ENCODE measurements at places on chromosomes 7 and 10.

DNA sequence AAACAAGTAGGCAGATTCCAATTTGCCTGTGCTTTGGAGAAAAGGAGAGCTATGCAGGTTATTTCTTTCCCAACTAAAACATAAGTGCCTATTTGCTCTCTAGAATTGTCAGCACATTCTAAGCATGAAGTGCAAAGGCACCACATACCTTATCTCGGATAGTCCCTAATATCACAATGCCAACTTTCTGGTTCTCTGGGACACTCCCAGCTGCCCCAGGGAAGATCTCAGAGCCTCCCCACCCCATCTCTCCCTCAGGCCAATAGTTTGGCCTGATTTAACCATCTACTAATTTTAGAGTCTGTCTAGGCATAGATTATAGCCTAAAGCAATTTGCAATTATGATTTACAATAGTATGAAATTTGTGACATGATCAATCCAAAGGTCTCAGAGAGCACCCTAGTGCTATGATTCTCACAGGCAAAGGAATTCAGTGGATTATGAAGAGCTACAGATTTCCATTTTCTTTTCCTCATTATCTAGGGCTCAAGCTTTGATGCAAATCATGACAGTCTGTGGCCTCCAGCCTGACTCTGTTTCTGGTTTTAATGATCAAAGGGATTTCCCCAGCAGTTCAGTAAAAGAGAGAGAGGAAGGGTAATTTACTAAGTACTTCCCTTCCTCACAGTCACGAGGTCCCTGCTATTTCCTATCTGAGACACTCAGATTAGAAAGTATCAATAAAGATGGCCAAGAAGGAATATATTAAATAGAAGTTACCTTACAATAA is 29.0 kb upstream of the IL6 start:
- no peak for DNase-seq

GRCh38 chr10:78985973-78986818 is 82.6 kb upstream of the ZMIZ1 start:
- DNase-seq, result no peak

- no peak for DNase-seq
These were observed 16.7 kb upstream of the C10orf95 start for GRCh38 chr10:102467971-102468438.

- DNase-seq, result no peak
These were observed 22.7 kb downstream of the KIAA1549 start for GRCh38 chr7:138958391-138958956.

DNA sequence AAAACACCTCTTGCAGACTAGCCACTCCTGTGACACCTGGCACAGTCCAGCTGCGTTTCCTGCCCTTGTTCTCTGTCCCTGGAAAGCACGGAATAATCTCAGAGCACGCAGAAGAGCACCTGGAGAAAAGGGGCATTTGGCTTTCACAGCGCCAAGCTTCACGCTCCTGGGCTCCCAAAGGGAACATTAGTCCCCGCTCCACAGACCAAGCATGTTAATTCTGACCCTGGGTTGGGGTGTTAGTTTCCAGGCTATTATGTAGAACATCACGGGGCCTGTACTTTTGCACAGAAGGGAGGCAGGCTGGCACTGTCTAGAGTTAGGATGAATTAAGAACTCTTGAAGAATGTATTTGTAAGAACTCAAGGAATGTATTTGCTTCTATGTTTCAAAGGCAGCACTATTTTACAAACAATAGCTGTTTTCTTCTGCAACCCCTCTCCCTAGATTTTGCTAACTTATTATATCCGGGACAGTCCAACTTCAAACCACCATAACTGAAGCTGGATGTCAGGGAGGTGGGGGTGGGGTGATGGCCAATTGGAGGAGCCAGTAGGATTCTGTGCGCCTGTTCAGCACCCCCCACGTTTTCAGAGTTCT is 62.2 kb upstream of the TRIM8 start:
- DNase-seq, result no peak

DNA sequence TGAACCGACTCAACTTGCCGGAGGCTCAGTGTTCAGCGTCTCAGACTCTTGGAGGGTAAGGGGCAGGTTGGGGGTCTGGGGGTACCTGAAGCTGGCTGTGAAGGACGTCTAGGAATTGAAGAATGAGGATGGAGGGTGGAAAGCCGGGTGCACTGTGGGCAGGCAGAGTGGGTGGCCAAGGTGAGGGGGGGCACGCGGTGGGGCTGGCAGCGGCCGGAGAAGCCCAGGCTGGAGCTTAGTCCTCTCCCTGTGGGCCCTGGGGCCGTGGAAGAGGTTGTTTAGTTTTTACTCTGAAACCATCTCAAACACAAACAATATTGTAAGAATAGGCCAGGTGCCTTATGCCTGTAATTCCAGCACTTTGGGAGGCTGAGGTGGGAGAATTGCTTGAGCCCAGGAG is 83.4 kb downstream of the UNCX start:
- DNase-seq, result no peak

DNA sequence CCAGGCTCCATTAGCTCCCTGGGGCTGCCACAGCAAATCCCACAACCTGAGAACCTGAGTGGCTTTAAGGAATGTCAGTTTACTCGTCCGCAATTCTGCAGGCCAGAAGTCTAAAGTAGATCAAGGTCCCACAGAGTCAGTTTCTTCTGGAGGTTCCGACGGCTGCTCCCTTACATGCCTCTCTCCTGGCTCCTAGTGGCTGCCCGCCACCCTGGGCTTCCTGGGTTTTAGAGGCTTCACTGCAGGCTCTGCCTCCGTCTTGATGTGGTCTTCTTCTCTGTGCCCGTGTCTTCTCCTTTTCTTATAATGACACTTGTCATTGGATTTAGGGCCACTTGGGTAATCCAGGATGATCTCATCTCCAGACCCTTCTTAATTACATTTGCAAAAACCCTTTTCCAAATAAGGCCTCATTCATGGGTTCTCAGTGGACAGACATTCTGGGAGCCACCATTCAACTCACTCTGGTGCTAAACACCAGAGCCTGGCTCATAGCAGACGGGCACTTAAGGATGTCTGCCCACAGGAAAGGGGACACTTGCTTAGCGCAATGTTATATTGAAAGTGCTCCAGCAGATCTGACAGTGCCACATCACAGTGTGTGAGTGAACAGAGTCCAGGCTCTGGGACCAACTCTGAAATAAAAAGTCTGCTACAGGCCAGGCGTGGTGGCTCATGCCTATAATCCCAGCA is 77.6 kb downstream of the VWC2 start:
- no peak for DNase-seq

DNA sequence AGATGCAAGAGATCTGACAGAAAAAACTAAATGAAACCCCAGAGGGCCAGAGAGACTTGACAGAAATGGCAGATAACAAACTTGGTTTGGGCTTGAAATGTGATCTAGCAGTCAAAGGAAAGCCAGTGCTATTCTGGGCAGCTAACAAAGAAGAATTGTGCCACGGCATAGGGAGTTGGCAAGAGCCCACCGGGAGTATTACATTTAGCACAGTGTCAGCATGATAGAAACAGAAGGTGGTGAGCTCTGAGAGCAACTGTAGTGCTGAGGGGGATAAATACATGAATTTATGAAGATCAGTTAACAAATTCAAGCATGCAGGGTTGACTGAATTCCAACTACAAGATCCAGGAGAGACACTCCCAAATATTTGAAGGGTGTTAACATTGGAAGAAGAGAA is 91.1 kb downstream of the AHCYL2 start:
- DNase-seq, result no peak

DNA sequence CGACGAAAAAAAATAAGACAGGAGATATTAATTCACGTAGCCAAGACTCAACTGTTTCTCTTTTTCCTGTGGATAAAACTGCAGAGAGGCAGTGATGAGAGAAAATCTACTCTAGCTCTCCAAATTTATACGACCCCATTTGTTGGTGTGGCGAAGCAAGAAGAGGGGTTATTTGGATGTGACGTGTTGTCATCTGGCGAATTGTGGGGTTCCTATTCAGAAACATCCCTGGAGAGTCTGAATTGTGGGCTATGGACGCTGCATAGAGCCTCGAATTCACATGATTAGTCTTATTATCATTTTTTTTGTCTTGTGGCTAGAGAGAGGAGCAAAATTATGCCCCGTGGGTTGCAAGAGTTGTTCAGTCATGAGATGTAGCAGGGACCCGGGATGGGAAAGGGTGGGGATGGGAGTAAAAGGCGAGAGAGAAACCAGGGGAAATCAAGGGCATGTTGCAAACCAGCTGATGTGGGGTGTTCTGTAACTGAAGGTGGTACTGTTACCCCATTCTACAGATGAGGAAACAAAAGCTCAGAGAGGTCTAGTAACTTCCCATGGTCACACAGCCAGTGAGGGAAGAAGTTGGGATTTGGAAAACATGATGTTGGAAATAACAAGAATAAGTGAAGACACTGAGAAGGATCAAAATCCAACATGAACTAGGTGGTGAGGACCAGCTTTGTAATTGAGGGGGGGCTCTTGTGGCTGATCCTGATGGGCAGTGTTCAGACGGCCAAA is 69.2 kb upstream of the SFMBT2 start:
- DNase-seq, result no peak

DNA sequence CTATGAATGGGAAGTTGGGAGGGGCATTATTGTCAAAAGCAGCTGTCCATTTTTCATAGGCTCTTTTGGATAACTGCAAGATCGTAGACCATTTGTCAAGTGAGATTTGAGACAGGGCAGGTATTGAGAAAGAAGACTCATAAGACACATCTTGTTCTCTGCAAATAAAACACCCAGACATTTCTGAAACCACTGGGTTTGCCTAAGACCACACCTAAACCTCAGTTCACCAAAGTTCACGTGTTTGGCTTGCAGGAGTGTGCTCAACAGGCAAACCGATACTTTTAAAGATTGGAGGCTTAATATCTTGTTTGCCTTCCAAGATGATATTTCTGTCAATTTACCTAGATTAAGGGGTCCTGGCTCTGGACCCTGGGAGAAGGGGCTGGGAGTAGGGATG is 628.4 kb downstream of the CALN1 start:
- DNase-seq, result no peak

GRCh38 chr7:142459551-142459963 is 201.7 kb upstream of the PRSS58 start:
- no peak for DNase-seq

DNA sequence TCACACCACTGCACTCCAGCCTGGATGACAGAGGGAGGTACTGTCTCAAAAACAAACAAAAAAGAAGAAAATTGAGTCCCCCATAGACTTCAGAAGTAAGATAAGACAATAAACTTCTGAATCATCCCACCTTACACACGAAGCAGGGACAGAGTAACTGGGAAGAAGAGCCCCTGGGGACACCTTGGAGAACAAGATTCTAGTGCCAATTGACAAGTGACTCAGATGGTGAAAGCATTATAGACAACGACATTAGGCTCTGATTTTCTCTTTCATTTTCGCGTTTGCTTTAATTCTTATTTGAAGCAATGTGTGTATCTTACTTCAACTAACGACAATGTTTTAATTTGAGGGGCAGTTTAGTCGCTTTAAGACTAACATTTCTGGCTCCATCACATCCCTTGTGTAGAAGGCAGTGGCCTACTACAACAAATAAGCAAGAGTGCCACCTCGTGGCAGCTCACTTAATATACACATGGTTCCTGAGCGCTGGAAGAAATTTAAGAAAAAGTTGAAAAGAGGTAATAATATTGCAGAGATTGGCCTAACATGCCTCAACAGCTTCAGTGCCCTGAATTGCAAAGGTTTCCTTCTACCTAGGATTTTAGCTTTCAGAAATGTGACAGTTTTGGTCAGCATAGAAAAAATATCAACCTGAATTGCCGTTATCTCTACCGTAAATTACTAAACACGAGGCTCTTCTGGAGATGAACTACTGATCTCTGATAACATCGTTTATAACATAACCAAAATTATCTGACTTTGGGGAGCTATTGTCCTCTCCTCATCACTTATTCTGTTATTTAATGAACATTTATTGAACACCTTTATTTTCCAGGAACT is 36.7 kb downstream of the ASNS start:
- no peak for DNase-seq

- no peak for DNase-seq
These were observed 175.5 kb upstream of the SHH start for GRCh38 chr7:155987681-155988235.

GRCh38 chr7:14013898-14014297 is 24.4 kb upstream of the ETV1 start:
- no peak for DNase-seq

- DNase-seq, result no peak
These were observed 18.5 kb upstream of the ANTXRL start for GRCh38 chr10:46268076-46268881.

DNA sequence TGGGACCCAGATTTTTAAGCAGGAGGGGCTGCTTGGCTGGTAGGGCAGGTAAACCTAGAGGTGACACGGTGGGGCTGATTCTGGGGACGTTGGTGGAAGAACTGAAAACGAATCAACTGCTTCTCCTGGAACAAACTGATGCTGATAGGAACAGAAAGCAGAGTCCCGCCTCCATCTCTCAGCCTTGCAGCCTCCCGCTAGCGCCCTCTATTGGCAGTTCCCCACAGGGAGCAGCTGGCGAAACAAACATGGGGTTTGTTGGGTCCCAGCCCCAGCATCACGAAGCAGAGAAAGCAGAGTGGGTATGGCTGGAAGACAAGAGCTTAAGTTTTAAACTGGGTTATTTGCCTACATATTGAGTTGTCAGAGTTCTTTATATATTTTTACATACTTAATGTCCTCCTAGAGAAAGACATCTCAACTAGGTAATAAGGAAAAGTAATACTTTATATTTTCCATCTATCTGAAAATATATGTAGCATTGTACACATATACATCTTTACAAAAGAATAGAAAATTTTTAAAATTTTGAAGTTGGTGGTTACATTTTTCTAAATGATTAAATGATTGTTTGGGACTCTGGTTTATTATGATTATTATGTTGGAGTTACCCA is 42.3 kb upstream of the FOXI2 start:
- no peak for DNase-seq

GRCh38 chr10:77070346-77070745 is 567.3 kb downstream of the KCNMA1 start:
- DNase-seq, result no peak

- DNase-seq, result no peak
These were observed 20.7 kb downstream of the ANK3 start for GRCh38 chr10:60368875-60369546.

- no peak for DNase-seq
These were observed 150.4 kb downstream of the ACTR3B start for GRCh38 chr7:152909683-152910544.

DNA sequence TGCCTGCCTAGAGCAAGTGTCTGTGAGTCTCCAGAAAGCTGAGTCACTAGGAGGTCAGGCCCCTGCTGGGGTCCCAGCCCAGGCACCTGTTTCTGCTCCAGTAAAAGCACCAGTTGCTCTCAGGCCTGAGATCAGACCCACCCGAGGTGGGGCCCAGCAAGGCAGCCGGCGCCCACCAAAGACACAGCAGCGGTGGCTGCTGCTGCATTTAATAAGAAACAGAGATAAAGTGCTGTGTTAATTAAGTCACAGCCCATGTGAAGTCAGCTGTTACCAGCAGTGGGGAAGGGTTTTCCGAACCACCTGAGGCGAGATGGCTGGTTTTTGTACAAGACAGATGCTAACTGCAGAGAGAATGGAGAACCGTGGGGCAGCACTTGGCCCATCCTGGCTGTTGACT is 12.1 kb upstream of the LRRC18 start:
- DNase-seq, result no peak

DNA sequence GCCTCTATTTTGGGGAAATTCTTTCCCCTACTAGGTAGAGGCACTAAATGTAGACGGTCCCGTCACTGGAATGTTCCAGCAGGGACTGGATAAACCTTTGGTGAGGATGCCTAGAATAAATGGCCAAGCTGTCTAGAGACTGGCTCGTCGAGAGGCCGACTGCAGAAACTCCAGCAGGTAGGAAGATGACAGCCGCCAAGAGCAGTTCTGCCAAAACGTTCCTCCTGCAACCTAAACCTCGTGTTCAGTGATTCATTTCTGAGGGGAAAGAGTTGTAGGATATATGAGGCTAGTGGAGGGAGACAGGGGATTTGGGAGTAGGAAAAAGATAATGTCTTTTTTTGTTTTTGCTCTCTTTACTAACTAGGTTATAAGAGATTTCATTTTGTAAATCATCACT is 184.7 kb upstream of the GDF10 start:
- DNase-seq, result no peak
